ENCODE measurements at places on chromosomes 13 and 19. TPM values are rescaled to one million over a fixed set of nuclear protein-coding genes. Genes with fewer than 3 reads are reported as not detected.

- H3K27me3 ChIP-seq, result no peaks in the 10 kb centered on the region
- DNase-seq, result no peak
- H3K4me1 ChIP-seq, result no peaks in the 10 kb centered on the region
- H3K27ac ChIP-seq, result no peak overlapping the region
Observed at GRCh38 chr13:81051873-81052272, 710.9 kb upstream of the SPRY2 start.

DNA sequence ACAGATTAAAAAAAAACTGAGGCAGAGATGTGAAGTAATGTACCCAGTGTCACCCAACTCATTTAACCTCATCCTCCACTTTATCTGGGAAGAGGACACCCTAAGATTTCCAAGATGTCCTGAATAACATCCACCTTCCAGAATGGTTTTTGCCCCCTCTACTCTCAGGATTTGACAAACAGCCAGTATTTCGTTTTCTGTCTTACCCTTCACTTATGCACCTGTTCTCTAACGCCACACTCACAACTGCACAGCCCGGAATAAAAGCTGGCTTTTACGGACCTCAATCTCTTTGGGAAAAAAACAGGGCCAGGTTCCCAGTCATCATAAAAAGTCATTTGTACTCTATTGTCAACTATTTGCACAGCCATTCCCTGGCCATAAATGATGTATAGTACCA, 21.2 kb upstream of the CEACAM6 start:
- no peaks in the 10 kb centered on the region for H3K36me3 ChIP-seq
- H3K27me3 ChIP-seq, result no peaks in the 10 kb centered on the region
- H3K4me3 ChIP-seq, result no peak overlapping the region
- H3K4me1 ChIP-seq, result no peaks in the 10 kb centered on the region

DNA sequence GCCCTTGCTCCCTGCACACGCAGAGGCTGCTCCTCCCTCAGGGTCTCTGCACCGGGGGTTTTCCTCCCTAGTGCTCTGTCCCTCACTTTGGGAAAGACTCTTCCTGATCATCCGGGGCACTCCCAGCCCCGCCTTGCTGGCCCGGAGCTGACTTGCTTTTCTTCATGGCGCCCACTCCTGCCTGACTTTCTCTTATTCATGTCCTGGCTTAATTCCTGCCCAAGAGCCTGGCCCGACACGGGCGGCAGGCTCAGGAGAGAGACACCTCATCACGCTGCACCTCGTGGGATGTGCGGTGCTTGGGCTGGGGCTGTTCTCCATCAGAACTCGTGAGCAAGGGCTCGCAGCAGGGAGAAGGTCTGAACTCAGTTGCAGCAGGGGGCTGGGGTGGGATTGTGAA, 11.8 kb upstream of the PLA2G4C start:
- H3K36me3 ChIP-seq, result peaks cover 15% of the 10 kb centered on the region
- no peaks in the 10 kb centered on the region for H3K27me3 ChIP-seq
- H3K4me3 ChIP-seq, result no peak overlapping the region
- peak overlapping the region; percentile 60 for H3K27ac ChIP-seq
- no peak for DNase-seq
- H3K4me1 ChIP-seq, result peaks cover 35% of the 10 kb centered on the region

- H3K27ac ChIP-seq, result no peak overlapping the region
- no peaks in the 10 kb centered on the region for H3K27me3 ChIP-seq
- no peak for DNase-seq
- H3K4me1 ChIP-seq, result no peaks in the 10 kb centered on the region
- no peaks in the 10 kb centered on the region for H3K36me3 ChIP-seq
- no peak overlapping the region for H3K4me3 ChIP-seq
Observed at GRCh38 chr19:16016226-16017137, 59.8 kb upstream of the TPM4 start.

DNA sequence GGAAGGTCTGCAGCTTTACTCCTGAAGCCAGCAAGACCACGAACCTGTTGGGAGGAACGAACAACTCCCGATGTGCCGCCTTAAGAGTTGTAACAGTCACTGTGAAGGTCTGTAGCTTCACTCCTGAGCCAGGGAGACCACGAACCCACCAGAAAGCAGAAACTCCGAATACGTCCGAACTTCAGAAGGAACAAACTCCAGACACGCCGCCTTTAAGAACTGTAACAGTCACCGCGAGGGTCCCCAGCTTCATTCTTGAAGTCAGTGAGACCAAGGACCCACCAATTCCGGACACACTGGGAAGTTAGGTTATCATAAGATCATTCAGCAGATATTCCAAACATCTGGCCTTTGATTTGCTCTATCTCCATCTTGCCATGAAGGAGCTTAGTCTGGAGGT, 1623.0 kb downstream of the SLITRK1 start:
- H3K4me1 ChIP-seq, result no peaks in the 10 kb centered on the region
- H3K27me3 ChIP-seq, result no peaks in the 10 kb centered on the region
- no peak overlapping the region for H3K27ac ChIP-seq
- H3K36me3 ChIP-seq, result no peaks in the 10 kb centered on the region

GRCh38 chr13:95620825-95621498, 23.5 kb downstream of the DZIP1 start:
- no peak overlapping the region for H3K27ac ChIP-seq
- H3K36me3 ChIP-seq, result no peaks in the 10 kb centered on the region
- no peaks in the 10 kb centered on the region for H3K27me3 ChIP-seq
- no peak overlapping the region for H3K4me3 ChIP-seq
- no peaks in the 10 kb centered on the region for H3K4me1 ChIP-seq

DNA sequence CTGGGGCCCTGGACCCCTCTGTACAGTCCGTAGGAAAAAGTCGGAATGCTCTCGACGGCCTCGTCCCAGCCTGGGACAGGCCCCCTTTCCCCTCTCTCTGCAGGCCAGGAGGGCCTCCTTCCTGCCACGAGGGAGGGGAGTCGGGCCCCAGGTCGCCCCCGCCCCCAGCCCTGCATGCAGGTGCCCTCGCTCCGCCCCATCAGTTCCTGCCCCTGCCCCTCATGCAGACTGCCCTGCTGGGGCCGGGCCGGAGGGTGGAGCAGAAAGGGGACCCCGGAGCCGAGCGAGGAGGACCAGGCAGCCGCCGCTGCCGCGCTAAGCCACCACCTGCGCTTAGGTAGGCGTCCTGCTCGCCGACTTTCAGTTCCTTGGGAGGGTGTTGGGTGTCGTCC, 7.3 kb downstream of the LYL1 start:
- DNase-seq, result no peak
- peaks cover 2% of the 10 kb centered on the region for H3K36me3 ChIP-seq
- peaks cover 6% of the 10 kb centered on the region for H3K4me1 ChIP-seq
- H3K27ac ChIP-seq, result no peak overlapping the region

DNA sequence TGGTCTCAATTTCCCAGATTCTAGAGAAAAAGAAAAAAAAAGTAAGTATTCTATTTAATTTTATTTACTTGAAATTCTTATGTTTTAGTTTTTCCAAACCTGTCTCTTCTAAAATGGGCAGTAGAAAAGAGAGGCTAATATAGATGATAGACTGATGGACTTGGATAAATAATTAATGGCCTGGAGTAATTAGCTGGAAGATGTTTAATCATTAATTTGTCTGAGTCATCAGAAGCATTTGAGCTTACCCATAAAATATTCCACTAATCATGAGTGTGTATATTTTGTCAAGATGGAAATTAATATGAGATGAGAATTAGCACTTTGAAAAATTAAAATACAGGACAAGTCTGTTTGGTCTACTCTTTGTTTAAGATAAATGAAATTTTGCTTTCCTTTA, 212.1 kb upstream of the MIR17HG start:
- no peak overlapping the region for H3K4me3 ChIP-seq
- H3K36me3 ChIP-seq, result no peaks in the 10 kb centered on the region
- H3K27ac ChIP-seq, result no peak overlapping the region
- no peaks in the 10 kb centered on the region for H3K4me1 ChIP-seq

The ZNF738 gene
- 8.9 TPM for polyA plus RNA-seq

The YJEFN3 gene
- 1.2 TPM for polyA plus RNA-seq

The ZNF415 gene
- 4.2 TPM for polyA plus RNA-seq
